ENCODE measurements at places on chromosomes 3 and 15.

GRCh38 chr3:16289144-16289889 is 24.3 kb downstream of the OXNAD1 start:
- no peak for DNase-seq

DNA sequence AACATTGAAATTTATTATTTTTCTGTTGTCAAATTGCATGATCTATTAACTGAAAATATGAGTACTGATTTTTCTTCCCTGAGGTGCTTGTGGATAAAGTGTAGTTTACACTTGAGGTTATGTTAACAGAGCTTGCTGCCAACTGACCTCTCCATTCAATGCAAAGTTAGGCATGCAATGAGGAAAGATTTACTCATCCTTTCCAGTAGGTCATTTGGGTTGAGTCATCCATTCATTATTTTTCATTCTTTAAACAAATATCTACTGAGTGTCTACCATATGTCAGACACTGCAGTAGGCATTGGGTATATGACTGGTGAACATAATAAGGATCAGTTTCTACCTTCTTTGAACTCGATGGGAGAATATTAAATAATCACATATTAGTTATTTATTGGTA is 604.1 kb downstream of the EDEM1 start:
- no peak for DNase-seq

DNA sequence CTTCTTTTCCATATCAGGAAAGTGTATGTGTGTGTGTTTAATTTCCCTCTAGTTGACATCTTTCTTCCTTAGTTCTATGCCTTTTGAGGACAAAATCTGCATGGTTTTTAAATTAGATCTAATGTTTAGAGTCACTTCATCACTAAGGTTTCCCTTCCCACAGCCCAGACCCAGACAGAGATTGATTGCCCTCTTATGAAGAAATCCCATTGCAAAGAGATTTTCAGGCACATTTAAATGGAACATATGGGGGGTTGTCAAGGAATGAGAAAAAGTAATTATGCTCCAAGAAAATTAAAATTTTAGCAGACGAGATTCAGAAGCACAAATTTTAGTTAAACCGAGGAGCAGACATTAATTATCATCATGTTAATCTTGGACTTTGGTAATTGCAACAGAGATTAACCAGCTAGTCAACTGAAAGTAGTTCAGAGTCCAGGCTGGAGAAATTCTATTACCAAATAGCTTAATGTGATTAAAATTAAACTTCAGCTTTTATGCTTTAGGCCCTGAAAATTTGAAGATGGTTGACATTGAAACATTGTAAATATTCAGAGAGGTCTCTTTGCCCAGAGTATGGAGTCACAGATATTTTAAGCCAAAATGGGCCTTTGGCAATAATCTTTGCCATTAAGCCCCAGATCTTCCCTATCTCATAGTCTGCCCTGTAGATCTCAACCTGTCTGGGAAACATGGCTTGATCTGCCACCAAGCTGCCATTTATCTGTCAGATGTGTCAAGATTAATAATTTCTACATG is 143.4 kb downstream of the TMEM108 start:
- DNase-seq: no peak

- DNase-seq: peak; percentile 64
Observed at GRCh38 chr15:66692808-66693596, 9.0 kb upstream of the SMAD6 start.

- DNase-seq: no peak
Observed at GRCh38 chr3:196506687-196507086, 3.1 kb upstream of the RNF168 start.

GRCh38 chr3:52333869-52334557 is 17.9 kb downstream of the DNAH1 start:
- no peak for DNase-seq

DNA sequence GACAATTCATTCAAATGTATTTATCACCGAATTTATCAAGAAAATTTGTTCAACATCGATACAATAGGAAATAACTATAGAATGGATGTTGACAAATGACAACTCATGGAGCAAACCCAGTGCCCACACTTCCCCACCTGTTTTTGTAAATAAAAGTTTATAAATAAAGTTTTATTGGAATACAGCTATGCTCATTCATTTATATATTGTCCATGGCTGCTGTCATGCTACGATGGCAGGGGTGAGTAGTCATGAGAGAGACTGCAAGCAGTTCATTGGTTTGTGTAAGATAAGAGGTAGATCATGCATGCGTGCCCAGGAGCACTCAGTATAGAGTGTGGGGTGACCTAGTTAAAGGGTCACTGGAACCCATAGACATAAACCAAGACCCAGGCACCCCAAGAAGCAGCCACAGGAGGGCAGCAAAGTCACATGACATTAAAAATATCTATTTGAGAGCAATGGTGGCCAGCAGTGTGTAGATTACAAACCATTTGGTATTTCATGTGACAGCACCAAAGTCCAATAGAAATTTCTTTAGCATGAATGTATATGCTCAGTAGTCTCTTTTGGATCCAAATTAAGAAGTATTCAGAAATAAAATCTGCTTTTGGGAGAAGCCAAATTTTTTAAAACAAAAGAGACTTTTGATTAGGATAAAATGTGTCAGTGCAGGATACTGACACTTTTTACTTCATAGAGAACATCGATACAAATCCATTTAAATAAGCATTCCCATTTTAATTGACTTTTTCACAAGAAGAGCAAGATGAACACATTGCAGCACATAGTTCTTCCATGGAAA is 794.8 kb downstream of the MCTP2 start:
- peak; percentile 14 for DNase-seq

GRCh38 chr3:102092617-102093466 is 243.5 kb downstream of the NFKBIZ start:
- no peak for DNase-seq

DNA sequence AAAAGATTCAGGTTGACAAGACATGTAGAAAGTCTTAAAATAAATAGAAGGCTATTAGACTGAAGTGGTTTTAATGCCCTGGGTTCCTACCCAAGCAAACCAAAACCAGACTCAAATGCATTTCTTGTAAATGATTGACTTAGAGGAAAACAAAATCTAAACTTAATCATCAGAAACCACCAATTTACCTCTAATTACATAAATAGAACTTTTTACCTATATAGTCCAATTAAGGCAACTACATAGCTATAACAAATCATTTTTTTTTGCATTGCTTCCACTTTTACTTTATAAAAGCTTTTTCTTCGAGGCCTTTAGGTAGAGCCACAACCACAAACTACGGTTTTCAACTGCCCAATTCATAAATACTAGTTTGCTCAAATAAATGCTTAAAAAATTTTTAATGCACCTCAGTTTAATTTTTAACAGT is 231.3 kb upstream of the ARHGEF26 start:
- no peak for DNase-seq

- DNase-seq: no peak
Observed at GRCh38 chr15:71651750-71652186, 158.6 kb upstream of the NR2E3 start.

- DNase-seq: no peak
Observed at GRCh38 chr3:101146946-101147345, 153.7 kb upstream of the ABI3BP start.

DNA sequence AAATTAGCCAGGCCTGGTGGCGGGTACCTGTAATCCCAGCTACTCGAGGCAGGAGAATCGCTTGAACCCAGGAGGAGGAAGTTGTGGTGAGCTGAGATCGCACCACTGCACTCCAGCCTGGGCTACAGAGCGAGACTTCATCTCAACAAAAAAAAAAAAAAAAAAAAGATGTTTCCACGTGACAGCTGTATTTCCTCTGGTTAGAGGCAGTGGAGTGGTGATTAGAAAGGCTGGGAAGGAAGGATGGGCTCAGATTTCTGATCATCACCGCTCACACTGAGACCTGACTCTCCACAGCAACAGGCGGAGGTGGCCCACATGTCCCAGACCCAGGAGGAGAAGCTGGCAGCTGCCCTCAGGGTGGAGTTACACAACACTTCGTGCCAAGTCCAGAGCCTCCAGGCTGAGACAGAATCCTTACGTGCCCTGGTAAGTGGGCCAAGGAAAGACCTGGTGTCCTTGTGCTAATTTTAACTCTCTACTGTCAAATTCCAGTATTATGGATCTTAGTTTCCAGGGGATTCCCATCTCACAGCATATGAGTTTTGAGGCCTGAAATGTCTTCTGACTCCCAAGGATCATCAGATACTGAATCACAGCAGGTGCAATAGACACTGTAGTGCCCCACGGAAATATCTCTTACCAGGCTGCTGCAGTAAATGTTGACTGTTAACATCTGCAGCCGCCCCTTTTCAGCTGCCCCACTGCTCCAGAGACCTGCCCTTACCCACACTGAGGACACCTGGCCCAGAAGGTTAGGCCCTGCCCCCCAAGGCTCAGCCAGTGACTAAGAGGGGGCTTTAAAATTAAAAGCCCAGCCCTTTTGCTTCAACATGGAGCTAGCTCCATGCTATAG is 66.9 kb downstream of the BFSP2 start:
- DNase-seq: no peak

DNA sequence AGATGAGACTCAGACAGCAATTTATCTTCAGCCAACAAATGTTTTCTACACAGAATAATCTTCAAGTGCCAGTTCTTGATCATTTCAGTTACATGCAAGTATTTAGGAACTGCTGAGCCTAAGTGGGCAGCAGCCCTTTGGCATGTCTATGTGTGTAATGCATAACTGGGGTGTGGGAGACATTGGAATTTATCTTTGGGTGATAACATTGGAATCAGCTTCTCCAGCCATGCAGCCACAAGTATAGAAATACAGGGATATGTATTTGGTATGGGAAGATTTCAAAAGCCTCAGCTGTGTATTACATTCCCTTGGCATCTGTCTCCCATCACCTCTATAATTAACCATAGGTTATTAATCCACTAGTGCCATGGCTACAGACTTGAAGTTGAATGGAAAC is 63.4 kb upstream of the FOXP1 start:
- DNase-seq: no peak

GRCh38 chr15:72227720-72228119 is 3.3 kb downstream of the PKM start:
- DNase-seq: peak; percentile 8

DNA sequence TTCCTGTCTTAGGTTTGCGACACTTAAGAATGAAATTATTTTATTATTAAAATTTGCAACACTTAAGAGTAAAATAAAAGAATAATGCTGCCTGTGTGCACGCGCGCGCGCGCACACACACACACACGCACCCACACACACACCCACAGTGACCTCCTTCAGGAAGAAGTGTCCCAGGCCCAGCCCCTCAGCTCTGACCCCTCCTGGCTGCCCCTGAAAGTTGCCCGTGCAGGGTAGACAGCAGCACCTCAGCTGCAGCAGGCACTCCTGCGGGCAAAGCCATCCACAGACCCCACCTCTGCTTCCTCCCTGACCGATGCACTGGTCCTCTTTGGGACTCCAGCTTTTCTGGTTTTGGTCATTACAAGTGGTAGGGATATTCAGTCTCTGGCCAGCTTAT is 478.2 kb downstream of the NTRK3 start:
- DNase-seq: no peak

DNA sequence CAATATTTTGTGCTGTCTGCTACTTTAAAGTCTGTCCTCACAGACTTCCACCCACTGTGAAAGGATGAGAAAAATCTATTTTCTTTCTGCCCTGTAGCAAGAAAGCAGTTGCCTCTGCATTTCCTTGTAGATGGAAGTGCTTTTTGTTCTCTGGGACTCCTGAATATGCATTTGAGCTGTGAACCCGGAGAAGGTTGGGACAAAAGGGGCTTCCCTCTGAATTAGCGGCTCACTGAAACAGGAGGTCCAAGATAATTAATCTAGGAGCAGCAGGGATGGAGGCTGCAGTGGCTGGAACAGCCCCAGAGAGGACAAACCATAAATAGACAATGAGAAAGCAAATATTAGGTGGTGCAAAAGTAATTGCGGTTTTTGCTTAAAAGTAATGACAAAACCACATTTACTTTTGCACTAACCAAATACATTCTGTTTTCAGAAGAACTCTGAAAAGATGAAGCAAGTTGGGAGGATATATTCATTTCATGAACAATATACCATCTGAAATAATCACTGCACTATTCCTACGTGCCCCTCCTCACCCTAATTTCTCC is 143.4 kb upstream of the KBTBD8 start:
- no peak for DNase-seq

DNA sequence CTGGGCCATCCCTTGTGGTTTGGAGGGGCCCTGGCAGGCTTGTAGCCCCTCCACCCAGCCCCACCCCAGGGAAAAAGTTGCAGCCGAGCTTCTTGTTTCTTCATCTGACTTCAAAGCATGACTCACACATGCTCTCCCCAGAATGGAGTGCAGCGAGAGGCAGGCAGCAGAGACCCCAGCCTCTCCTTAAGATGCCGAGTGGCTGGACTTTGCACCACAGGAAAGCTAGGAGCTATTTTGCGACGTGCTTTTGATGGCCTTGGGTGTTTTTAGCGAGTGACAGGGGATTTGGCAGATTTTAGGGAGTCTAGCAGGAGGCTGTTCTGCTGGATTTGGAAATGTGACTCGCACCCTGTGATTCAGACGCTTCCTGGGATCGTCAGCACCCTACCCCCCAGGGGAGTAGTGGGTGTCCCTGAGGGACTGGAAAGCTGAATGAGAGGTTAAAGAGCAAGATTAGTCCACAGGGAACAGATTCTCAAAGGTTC is 14.2 kb downstream of the BAHD1 start:
- no peak for DNase-seq

GRCh38 chr3:152825566-152825965 is 9.4 kb upstream of the P2RY1 start:
- no peak for DNase-seq

GRCh38 chr15:40894681-40895448 is 615 bp downstream of the VPS18 start:
- peak; percentile 41 for DNase-seq

DNA sequence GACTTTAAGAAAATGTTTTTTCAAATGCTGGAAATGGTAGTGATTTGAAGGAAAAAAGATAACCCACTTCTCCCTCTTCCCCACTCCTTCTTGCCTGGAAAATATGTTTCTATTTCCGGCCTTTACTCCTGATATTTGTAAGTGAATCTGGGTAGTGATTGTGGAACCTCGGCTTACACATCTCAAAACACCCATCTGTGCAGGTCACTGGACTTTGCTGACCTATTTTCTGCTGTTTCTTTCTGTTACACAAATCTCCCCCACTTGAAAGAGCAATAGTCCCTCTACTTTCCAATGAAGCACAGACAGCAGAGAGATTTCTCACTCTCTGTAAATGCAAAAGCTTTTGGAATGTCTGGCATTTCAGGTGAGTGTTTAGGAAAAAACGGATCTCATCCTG is 76.9 kb upstream of the ICE2 start:
- no peak for DNase-seq

DNA sequence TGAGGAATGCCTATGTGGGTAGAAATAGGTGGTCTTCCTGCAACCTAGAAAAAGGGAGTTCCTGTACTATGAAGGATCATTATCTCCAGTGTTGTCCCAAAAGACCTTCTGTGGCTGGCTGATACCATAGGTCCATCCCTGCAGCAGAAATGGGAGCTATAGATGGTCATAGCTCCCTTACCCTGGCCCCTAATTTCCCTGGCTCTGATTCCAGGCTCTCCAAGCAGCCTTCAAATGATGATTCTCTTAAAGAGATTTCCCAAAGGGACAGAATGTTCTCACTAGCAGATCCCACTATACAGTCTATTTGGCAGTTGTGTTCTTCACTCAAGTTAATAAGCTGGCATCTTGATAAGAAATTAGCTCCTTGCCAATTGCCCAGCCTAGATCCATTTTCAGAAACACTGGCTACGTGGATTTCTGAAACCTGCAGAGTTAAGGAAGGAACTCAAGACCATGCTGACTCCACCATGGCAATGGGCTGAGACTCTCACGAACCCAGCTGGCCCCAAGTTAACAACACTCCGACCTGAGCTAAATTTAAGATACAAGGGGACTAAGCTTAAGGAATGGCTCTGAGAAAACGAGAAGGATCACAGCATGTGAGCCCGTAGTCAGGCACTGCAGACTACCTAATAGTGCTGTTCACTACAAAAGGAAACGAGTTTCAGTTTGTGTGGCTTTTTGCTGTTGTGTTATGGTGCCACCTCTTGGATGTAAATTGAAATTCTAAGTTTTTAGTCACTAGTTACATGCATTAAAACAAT is 11.4 kb downstream of the C15orf40 start:
- peak; percentile 37 for DNase-seq

Measured in KG1 (cell line).